Smooth muscle cell of the coronary artery (primary cell): ENCODE measurements at places on chromosomes 13 and 19. TPM values are rescaled to one million over a fixed set of nuclear protein-coding genes. Genes with fewer than 3 reads are reported as not detected.

Gene ZNF329
- 9.7 and 12.7 TPM in 2 replicates for total RNA-seq

Gene AMER2
- total RNA-seq: not detected in 2 replicates

Gene ZNF260
- 6.2 and 8.0 TPM in 2 replicates for total RNA-seq

Gene SHISA2
- total RNA-seq: under 0.01 TPM in 1 of 2 replicates, not detected in the other

Gene SPACA4
- total RNA-seq: not detected in 2 replicates

Gene MYO16
- not detected in 2 replicates for total RNA-seq

Gene GNG7
- 0.35 and 0.38 TPM in 2 replicates for total RNA-seq

Gene A1BG
- total RNA-seq: 16.8 and 28.1 TPM in 2 replicates

Gene NMRK2
- not detected in 2 replicates for total RNA-seq

Gene DPP9
- 9.7 and 18.1 TPM in 2 replicates for total RNA-seq

Gene ANKRD24
- 0.53 and 2.3 TPM in 2 replicates for total RNA-seq

Gene PTPRH
- 2.5 and 3.9 TPM in 2 replicates for total RNA-seq

Gene FBN3
- total RNA-seq: not detected in 2 replicates

Gene MEIS3
- total RNA-seq: 48.6 and 53.4 TPM in 2 replicates
